ENCODE measurements at places on chromosomes 7 and 10.

DNA sequence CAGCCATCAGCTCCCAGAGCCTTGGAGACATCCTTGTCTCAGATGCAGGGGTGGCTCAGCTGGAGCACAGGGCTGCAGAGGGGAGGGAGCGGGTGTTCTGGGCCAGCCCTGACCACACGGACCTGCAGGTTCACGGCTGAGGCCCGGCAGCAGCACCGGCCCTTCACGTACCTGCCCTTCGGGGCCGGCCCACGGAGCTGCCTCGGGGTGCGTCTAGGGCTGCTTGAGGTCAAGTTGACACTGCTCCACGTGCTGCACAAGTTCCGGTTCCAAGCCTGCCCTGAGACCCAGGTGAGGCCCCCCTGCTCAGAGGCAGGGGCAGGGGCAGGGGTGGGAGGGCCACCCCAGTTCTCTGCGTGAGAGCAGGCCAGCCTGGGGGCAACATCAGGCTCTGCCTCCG, 45.2 kb downstream of the PARP12 start:
- no peaks in the 10 kb centered on the region for H3K4me1 ChIP-seq
- no peak overlapping the region for H3K27ac ChIP-seq
- no peak overlapping the region for H3K4me3 ChIP-seq
- H3K27me3 ChIP-seq = no peaks in the 10 kb centered on the region
- DNase-seq = no peak

GRCh38 chr10:60883187-60883586, 60.8 kb downstream of the RHOBTB1 start:
- H3K4me1 ChIP-seq = no peaks in the 10 kb centered on the region
- H3K4me3 ChIP-seq = no peak overlapping the region
- DNase-seq = peak; percentile 13
- no peaks in the 10 kb centered on the region for H3K36me3 ChIP-seq

- no peak for DNase-seq
- H3K4me3 ChIP-seq = no peak overlapping the region
- H3K4me1 ChIP-seq = peaks cover 85% of the 10 kb centered on the region
- H3K27ac ChIP-seq = peak overlapping the region; percentile 76
- H3K27me3 ChIP-seq = no peaks in the 10 kb centered on the region
Measured at GRCh38 chr10:110075686-110076085, 67.9 kb downstream of the ADD3 start.

GRCh38 chr7:106009503-106010226, 46.6 kb downstream of the CDHR3 start:
- H3K36me3 ChIP-seq = peaks cover 9% of the 10 kb centered on the region
- peaks cover 2% of the 10 kb centered on the region for H3K27me3 ChIP-seq
- peak; percentile 92 for DNase-seq
- no peak overlapping the region for H3K4me3 ChIP-seq
- H3K27ac ChIP-seq = peak overlapping the region; percentile 4

DNA sequence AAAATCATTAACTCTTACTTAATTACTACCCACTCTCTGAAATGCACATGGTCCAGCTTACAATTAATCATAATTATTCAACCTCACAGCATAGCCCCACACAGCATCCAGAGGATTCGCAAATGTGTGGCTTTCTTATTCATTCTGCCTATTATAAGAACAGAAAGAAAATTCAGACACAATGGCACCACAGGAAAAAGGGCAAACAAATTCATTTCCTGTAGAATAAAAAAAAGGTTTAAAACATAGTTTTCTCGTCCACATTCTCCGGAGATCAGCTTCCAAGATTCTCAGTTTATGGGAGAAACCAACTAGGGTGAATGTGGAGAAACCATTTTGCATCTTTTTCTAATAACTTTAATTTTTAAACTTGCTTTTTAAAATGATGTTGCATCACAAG, 201.6 kb downstream of the PARD3 start:
- H3K27ac ChIP-seq = no peak overlapping the region
- no peaks in the 10 kb centered on the region for H3K36me3 ChIP-seq
- H3K4me1 ChIP-seq = no peaks in the 10 kb centered on the region
- no peak overlapping the region for H3K4me3 ChIP-seq

- no peaks in the 10 kb centered on the region for H3K27me3 ChIP-seq
- no peak overlapping the region for H3K4me3 ChIP-seq
- no peak overlapping the region for H3K27ac ChIP-seq
- DNase-seq = no peak
Measured at GRCh38 chr7:77269360-77270093, 69.9 kb upstream of the FGL2 start.

DNA sequence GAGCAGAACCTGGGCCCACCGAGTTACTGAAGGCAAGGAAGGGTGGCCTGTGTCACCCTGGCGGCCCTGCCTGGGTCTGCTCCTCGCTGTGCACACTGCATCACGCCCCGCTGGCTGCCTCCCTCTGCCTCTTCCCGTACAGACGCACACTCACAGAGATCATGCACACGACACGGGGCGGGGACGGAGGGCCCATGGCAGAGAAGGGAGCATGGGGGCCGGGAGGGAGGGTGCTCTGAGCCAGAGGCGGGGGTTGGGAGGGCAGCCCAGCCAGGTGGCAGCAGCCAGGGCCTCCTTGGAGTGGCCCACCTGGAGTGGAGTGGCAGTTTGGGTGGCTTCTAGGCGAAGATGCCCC, 16.6 kb downstream of the BUD23 start:
- H3K27ac ChIP-seq = no peak overlapping the region
- no peak overlapping the region for H3K4me3 ChIP-seq

DNA sequence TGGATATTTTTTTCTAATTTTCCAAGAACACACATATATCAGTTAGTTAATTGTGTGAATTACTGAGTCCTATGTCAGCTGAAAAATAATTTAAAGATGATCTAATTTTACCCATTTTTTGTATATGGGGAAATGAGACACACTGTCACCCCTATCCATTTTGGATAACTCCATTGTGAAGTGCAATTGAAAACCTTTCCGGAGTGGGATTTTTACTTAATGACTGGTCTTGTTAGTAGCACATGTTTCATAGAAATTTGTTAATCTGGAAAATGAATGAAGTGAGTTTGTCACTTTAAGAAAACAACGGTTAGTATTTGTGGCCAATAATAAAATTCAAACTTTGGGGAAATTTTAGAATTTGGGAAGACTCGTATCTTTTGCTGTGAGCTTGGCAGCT, 2.0 kb downstream of the GARS1 start:
- DNase-seq = no peak
- H3K4me3 ChIP-seq = peak overlapping the region; percentile 100
- peaks cover 43% of the 10 kb centered on the region for H3K4me1 ChIP-seq
- no peaks in the 10 kb centered on the region for H3K27me3 ChIP-seq
- peak overlapping the region; percentile 100 for H3K27ac ChIP-seq
- H3K36me3 ChIP-seq = peaks cover 64% of the 10 kb centered on the region

- no peak overlapping the region for H3K4me3 ChIP-seq
- DNase-seq = no peak
- H3K27ac ChIP-seq = no peak overlapping the region
- no peaks in the 10 kb centered on the region for H3K36me3 ChIP-seq
Measured at GRCh38 chr7:28245123-28245878, 64.7 kb upstream of the JAZF1 start.

DNA sequence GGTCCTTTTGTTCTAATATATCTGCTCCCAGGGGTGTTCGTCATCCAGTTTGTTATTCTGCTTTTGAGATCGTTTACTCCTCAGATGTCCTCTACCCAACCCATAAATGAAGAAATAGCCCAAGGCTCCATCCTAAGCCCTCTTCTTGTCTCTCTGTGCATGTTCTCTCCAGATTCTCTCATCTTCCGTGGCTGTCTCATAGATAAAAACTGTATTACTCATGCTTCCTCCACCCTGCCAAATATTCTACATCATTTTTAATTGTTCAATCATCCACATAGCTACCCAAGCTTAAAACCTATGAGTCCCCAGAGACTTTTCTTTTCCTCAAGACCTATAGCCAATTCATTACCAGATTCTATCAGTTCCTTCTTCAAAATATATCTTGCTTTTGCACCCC, 44.9 kb downstream of the CAV1 start:
- H3K4me1 ChIP-seq = no peaks in the 10 kb centered on the region
- H3K27me3 ChIP-seq = peaks cover 16% of the 10 kb centered on the region
- H3K36me3 ChIP-seq = no peaks in the 10 kb centered on the region
- H3K4me3 ChIP-seq = no peak overlapping the region
- DNase-seq = no peak

DNA sequence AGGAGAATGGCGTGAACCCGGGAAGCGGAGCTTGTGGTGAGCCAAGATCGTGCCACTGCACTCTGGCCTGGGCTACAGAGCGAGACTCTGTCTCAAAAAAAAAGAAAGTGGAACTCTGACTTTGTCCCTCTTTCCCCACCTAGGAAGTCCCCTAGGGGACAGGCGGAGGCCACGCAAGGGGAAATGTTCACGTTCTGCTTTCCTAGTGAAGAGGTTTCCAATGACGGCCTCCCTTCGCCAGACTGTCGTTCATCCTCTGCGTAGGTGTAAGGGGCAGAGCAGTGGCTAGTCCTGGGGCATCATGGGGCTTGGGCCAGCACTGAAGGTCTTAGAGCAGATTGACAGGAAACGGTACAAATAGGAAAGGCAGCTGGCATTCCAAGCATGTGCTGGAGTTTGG, 30.6 kb downstream of the SUFU start:
- DNase-seq = no peak
- no peak overlapping the region for H3K4me3 ChIP-seq
- no peaks in the 10 kb centered on the region for H3K36me3 ChIP-seq
- no peaks in the 10 kb centered on the region for H3K4me1 ChIP-seq
- H3K27me3 ChIP-seq = no peaks in the 10 kb centered on the region

- no peaks in the 10 kb centered on the region for H3K4me1 ChIP-seq
- no peak overlapping the region for H3K4me3 ChIP-seq
- DNase-seq = peak; percentile 72
- H3K27ac ChIP-seq = no peak overlapping the region
- H3K27me3 ChIP-seq = peaks cover 2% of the 10 kb centered on the region
Measured at GRCh38 chr7:134327896-134328295, 11.2 kb upstream of the SLC35B4 start.

DNA sequence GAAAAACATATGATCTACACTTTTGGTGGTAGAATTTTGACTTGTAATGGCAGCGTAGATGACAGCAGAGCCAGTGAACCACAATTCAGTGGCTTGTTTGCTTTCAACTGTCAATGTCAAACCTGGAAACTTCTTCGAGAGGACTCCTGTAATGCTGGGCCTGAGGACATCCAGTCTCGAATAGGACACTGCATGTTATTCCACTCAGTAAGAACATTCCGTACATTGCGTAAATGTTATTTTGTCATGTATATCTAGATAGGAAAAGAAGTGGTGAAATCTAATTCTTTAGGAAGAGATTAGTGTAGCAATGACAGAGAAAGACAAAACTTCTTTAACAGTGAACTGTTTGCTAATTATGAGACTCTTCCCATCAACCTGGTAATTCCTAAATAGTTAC, 112.9 kb downstream of the PODXL start:
- H3K27me3 ChIP-seq = no peaks in the 10 kb centered on the region
- H3K36me3 ChIP-seq = peaks cover 30% of the 10 kb centered on the region
- no peak overlapping the region for H3K4me3 ChIP-seq
- H3K4me1 ChIP-seq = no peaks in the 10 kb centered on the region

DNA sequence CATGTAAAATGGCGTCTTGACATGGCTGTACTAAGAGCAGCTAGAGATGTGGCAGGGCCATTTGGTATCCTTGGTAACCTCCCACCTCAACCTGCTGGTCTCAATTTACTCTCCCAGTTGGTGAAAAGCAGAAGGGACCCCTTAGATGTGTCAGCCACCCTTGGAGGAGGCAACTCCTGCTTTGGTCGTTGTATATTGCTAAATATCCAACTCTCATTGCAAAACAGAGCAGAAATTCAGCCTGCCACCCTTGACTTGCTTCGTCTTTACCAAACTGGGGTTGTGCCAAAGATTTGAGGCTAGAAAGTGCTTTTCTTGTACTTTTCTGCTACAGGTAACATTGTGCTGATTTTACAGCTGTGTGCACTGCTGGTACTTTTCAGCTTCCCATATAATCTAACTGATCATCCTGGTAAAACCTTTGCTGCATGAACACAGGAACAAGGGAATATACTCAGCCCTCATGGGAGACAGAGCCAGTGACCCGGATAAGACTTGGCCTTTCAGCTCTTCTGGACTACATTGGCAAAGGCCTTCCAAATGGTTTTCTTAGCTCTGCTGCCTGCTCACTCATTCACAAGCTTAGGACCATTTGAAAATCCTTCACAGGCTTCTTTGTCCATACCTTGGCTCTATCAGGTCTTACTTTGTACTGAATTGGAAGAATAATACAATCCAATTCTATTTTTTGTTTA, 2.2 kb upstream of the VSTM4 start:
- no peak overlapping the region for H3K4me3 ChIP-seq
- peaks cover 2% of the 10 kb centered on the region for H3K4me1 ChIP-seq
- H3K27ac ChIP-seq = no peak overlapping the region
- DNase-seq = no peak

- no peaks in the 10 kb centered on the region for H3K4me1 ChIP-seq
- H3K4me3 ChIP-seq = no peak overlapping the region
- no peak for DNase-seq
Measured at GRCh38 chr10:108849688-108850087, 1073.6 kb downstream of the XPNPEP1 start.

Measured in activated CD4-positive, alpha-beta T cell treated with anti-CD3 and anti-CD28 coated beads for 36 hours (primary cell).